T-cell (primary cell): ENCODE measurements at places on chromosomes 1 and 21.

- H3K4me1 ChIP-seq: no peaks in the 10 kb centered on the region
- H3K4me3 ChIP-seq: no peak overlapping the region
- no peak for DNase-seq
- H3K27me3 ChIP-seq: no peaks in the 10 kb centered on the region
Observed at GRCh38 chr1:50702395-50702794, 257.7 kb downstream of the FAF1 start.

- H3K36me3 ChIP-seq: peaks cover 10% of the 10 kb centered on the region
- H3K4me1 ChIP-seq: no peaks in the 10 kb centered on the region
- H3K27me3 ChIP-seq: no peaks in the 10 kb centered on the region
- H3K27ac ChIP-seq: no peak overlapping the region
- no peak overlapping the region for H3K4me3 ChIP-seq
Observed at GRCh38 chr21:45499970-45500577, 42.2 kb downstream of the SLC19A1 start.

DNA sequence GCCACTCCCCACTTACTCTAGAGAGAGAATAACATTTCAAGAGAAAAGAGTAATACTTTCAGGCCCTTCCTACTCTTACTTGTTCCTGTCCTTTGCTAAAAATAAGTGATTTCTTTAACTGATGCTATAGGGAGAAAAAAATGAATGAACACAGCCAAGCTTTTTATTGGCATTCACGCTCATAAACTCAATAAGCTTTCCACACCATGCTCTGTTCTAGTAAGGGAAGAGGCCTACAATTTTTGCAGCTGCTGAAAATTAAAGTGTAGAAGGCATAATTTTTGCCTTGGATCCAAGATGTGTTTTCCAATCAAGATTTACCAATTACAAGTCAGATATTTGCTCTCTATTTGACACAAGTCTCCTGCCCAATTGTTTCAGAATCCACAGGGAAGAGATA lies 188.1 kb upstream of the RGS18 start:
- no peaks in the 10 kb centered on the region for H3K4me1 ChIP-seq
- H3K27ac ChIP-seq: no peak overlapping the region
- H3K4me3 ChIP-seq: no peak overlapping the region
- DNase-seq: no peak
- no peaks in the 10 kb centered on the region for H3K36me3 ChIP-seq
- no peaks in the 10 kb centered on the region for H3K27me3 ChIP-seq

GRCh38 chr1:112439592-112439991 lies 43.6 kb downstream of the CTTNBP2NL start:
- no peaks in the 10 kb centered on the region for H3K36me3 ChIP-seq
- H3K27me3 ChIP-seq: no peaks in the 10 kb centered on the region
- DNase-seq: no peak
- H3K4me3 ChIP-seq: no peak overlapping the region
- no peaks in the 10 kb centered on the region for H3K4me1 ChIP-seq
- H3K27ac ChIP-seq: no peak overlapping the region
